NCI-H82 (cell line): ENCODE measurements at places on chromosomes 3 and 15.

DNA sequence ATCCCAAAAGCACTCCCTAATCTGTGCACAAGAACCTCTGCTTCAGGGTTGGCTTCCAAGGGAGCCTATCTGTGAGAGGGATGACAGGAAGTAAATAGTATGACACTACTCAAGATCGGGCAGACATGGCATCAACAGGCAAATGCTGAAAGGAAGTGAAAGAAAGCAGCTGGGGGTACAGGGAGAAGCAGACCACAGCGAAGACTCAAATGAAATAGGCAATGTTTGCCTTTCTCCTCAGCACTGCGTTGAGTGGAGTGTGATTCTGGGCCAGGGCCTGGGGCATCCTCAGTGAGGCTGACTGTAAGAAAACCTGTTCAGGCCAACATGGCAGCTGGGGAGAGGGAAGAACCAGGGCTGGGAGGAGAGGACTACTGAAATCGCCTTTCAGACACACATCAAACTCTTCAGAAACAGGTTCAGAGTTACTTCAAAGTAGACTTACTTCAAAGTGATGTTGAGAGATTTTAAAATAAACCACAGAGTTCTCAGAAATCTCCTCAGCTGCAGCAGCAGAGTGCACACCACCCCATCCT is 96.6 kb downstream of the SLC9A9 start:
- DNase-seq = no peak

DNA sequence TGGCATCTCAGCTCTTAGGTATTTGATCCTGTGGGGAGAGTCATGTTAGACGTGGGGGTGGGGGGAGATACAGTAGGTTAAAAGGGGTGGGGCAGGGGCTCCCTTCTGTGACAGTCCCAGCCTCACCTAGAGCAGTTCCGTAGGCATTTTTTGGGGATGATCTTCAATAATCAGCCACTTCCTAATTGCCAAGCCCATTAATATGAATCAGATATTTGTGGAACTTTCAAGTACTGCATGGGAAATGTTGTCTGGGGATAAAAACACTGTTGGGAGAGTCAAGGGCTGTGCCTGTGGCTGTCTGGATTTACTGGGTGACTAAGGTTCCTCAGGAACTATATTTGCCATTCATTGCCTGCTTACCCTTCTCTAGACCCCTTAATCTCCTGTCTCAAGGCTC is 9.5 kb downstream of the C3orf52 start:
- DNase-seq = no peak

GRCh38 chr3:30098653-30099455 is 507.5 kb upstream of the TGFBR2 start:
- no peak for DNase-seq

- peak; percentile 75 for DNase-seq
These were observed 631 bp downstream of the NKTR start for GRCh38 chr3:42600958-42601675.

DNA sequence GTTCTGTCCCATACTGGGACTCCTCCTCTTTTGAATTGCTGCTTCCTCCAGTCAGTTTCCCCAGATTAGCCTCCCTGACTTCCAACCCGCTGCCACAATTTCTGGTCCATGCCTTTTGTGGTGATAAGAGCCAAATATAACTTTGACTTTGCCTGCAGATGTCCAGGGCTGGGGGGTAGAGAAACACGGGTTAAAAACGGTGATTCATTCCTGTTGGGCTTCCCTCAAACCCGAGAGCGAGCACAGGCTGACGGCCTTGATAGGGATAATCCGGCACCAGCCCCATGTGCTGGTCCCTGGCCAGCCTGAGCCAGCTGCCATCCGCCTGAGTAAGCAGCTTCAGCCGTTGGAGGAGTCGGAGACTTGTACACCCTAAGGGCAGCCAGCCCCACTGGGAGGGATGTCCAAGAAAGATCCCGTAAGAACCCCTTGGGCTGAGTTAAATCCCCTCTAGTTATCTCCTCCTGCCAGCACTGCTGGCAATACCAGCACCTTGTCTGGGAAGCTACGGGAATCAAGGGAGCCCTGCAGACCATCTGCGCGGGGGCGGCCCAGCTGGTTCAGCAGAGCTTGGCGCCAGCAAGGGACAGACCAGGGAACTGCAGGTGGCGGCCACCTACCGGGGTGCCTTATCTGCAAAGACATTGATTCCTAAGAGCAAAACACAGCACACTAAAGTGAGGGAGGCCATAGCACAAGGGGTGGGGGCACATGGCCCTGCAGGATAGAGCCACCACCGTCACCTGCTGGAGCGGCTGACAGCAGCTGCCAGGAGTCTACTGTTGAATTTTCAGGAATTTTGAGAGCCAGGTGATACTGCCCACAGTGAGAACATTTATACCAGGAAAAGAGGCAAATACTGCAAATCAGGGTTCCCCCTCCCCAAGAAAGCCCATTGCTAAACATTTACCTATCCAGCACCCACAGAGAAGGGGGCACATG is 18.1 kb downstream of the CSPG4 start:
- peak; percentile 99 for DNase-seq

DNA sequence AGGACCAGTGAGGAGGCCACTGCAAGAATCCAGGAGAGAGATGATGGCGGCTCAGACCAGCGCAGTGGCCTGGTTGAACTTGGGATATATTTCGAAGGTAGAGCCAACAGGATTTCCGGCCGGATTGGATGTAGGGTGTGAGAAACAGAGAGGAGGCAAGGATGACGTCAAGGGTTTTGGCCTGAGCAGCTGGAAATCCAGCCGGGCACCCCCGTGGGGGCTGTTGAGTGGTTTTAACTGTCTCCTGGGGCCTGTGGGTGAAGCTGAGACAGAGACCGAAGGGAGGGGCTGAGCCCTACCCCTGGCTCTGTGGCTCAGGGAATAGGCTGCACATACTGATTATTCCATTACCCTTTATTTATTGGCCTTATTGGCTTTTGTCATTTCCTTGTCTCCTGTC is 45.7 kb downstream of the EXOG start:
- peak; percentile 95 for DNase-seq

- DNase-seq = no peak
These were observed 89.5 kb upstream of the MANF start for GRCh38 chr3:51295625-51296024.

DNA sequence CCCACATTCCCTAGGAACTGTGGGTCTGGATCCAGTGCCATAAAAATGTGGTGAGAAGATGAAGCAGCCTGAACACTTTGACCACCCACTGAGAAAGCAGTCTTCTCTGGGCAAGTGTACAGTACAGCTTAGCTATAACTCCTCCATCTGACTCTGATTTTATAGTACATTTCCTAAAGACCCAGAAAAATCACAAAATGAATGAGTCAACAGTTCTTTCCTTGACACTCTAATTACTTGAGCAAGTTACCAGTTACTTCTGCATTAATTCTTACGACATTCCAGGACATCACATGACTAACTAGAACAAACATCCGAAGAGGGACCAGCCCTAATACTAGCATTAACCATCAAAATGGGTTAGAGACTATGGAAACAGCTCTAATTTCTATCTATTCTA is 148.1 kb upstream of the PEX5L start:
- no peak for DNase-seq

GRCh38 chr3:190458040-190458439 is 8.3 kb upstream of the TMEM207 start:
- no peak for DNase-seq

GRCh38 chr3:45571216-45571615 is 23.3 kb upstream of the LIMD1 start:
- no peak for DNase-seq

DNA sequence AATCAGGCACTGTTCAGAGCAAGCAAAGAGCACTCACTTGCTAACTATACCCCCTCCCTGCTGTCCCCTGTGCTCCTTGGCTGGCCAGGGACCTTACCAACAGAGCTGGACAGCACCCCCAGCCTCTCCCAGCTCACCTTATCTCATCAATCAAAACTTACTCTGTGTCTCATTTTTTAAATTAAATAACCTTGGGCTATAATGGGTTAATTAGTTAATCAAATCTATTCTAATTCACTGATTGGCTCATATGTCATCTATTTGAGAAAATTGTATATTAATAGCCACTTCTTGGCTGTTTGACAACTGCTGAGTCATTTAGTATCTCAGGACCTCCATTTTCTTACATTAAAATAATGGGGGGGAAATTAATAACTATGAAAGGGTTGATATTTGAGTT is 22.9 kb downstream of the IL5RA start:
- no peak for DNase-seq

GRCh38 chr15:78914027-78914764 is 30.6 kb downstream of the CTSH start:
- DNase-seq = peak; percentile 47

- DNase-seq = peak; percentile 43
These were observed 972 bp downstream of the UBA5 start for GRCh38 chr3:132661101-132661500.

DNA sequence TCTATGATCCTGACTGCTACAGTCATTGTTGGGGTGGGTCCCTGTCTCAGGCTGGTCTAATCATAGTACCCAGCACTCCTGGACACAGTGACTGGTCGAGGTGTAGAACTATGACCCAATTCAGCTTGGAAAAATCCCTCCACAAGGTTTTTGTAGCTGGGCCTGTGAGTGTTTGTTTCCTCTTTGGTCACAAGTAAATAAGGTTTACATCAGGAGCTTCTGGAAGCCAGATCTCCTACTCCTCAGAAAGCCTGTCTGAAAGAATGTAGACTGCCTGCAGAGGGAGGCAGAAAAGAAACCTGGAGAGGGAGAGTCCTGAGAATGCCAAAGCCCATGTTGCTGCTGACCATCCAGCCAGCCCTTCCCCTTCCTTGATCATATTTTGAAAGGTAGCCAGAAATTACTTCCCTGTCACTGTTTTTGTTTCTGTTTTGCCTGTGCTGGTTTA is 123.2 kb downstream of the RAP2B start:
- DNase-seq = no peak

DNA sequence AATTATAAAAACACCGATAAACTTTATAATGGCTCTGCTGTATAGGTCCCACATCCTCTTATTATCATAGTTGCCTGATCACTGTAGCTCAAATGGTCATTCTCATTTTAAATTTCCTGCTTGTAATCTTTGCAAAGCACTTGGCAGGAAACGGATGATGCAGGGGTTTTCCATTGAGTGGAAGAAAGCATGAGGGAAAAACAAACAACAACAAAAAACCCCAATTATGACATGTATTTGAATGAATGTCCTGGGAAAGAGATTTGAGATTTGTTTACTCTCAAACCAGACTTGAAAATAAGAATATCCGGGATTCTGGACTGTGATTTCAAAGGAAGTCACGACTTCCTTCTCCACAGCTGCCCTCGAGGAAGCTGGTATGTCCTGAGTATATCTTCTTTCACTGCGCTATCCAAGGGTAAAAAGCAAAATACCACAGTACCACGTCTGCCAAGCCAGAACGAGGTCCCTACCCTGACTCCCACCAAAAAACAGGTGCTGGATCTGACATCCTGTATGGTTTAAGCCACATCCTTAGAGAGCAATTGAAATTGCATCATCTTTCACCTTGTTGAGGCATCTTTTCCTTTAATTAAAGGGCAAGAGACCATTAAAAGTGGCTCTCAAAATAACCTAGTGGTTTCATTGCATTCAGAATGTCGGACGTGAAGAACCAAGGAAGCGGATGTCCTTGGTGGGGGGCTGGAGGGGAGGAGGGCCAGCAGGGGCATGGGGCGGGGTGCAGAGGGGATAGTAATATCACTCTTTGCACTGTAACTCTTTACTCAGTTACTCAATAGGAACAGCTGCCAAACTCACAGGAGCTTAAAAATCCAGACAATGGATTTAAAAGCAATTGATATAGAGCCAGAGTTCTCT is 13.5 kb upstream of the TIPIN start:
- DNase-seq = peak; percentile 63

DNA sequence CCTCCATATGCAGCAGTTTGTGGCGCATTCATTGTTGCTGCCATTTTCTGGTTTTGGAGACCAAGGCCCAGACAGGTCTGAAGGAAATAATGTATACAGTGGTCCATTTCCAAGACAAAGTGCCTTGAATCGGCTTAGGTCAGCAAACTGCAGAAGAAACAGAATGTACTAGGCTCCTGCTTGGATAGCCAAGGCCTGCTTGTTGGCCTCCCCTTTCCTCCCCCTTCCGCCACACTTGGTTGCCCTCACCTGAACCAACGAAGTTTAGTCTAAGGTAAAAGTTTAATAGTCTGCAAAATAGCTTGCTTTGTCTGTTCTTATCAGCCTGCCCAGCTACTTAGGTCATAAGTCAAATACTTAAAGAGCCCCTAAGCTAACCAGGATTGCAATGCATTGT is 12.0 kb upstream of the RTP3 start:
- no peak for DNase-seq

- DNase-seq = no peak
These were observed 277.9 kb downstream of the MCTP2 start for GRCh38 chr15:94509259-94509658.
